ENCODE measurements at places on chromosomes 1 and 21. TPM values are rescaled to one million over a fixed set of nuclear protein-coding genes. Genes with fewer than 3 reads are reported as not detected.

Gene LCK
- total RNA-seq = 0.22 TPM

Gene UBR4
- total RNA-seq = 103 TPM

Gene NHLH1
- total RNA-seq = 1.4 TPM

Gene ARHGAP29
- 86.0 TPM for total RNA-seq

Gene TNFSF4
- total RNA-seq = 1.6 TPM

Gene IL19
- not detected for total RNA-seq

Gene SPATA1
- total RNA-seq = 0.99 TPM

Gene RIPPLY3
- total RNA-seq = not detected

Gene BRDT
- 0.10 TPM for total RNA-seq
